ENCODE measurements at places on chromosomes 3 and 15.

DNA sequence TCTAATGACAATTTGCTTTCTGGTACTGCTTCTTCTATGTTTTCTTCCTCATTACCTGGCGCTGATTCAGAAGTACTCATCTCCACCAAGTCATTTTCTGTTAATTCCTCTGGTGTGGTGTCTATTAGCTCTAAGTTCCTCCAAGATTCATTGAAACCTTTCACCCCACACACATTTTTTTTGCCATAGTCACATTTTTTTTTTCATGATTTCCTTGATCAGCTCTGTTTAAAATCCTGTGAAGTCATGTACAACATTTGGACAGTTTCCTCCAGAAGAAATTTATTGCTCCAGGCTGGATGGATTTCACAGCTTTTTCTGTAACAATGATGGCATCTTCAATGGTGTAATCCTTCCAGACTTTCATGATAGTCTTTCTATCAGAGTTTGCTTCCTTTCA is 243.2 kb upstream of the VEPH1 start:
- DNase-seq = no peak

DNA sequence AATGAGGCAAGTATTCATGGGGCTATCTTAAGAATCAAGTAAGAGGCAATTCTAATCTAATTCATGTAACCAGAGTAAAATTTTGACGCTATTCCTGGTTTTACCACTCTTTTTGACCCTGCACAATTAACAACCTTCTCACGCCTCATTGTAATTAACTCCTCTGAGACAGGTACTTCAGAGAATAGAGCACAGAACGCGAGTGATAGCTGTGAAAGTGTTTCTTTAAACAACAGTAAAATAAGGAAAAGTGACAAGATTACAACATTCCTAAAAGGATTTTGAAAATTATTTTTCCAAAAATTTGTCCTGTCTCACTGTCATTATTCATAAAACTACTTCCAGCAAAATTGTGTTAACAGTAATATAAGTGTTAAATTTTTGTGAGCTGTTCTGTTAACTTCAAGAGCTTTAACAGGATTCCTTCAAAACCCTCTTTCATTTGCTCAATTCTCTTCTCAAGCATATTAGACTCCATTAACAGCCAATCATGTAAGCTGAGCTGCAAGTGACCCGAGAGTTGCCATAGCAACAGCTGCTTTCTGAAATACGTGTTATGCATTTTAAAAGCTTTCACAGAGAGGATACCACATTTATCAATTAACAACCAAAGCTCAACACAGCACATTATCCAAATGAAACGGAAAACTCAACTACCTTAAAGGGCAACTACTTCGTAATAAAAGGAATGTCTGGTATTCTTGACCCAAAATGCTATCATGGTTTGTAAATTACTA is 93.1 kb downstream of the STAG1 start:
- DNase-seq = no peak

DNA sequence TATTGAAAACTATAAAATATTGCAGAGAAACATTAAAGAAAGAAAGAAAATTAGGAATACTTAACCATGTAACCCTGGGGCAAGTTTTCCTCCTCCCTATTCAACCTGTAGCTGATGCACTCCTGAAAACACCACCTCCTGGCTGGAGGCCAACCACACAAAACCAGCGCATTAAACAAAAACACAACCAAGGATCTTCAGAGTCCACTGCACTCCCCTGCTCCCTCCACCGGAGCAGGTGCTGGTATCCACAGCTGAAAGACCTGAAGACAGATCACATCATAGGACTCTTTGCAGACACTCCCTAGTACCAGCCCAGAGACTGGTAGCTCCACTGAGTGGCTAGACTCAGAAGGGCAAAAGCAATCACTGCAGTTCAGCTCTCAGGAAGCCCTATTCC is 13.6 kb upstream of the ADAMTS17 start:
- no peak for DNase-seq

GRCh38 chr3:106936337-106936736 is 440.9 kb upstream of the CCDC54 start:
- DNase-seq = no peak

DNA sequence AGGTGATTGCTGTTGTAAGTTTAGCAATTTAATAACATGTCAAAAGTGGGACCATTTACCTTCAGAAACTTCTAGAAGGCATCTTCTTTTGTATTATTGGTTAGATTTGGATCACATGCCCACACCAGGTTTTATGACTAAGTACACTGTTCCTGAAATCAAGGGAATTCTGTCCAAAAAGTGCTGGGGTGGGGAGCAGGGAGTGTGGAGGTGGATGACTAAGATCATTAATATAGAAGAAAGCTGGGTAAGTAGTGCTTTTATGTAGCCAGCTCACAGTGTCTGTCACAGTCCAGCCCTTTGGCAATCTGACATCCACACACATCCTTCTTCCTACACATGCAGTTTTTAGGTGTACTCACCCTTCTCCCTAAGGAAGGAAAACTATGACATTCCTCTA is 120.0 kb downstream of the TMCO5A start:
- DNase-seq = no peak

DNA sequence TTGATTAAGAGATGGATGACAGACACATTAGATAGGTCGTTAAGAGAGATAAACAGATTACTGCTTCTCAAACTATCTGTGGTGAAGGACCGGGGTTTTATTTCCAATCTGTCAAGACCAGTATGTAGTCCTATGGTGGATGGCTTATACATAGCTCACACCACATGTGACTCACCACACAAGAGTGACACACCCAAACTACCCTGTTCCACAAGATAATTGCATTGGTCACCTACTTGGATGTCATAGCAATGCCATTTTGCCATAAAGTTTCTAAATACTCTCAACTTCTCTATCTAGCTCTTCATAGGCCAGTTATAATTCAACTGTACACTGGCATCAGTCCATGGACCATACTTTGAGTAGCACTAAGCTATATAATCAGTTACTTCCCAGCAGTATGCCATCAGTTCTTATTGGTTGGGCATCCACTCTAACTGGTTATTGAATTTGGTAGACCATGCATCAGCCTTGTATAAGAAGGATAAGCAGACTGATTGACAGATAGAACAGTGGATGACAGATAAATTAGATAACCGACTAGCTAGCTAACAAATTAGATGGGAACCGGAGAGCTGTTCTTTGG is 11.6 kb downstream of the WWTR1 start:
- DNase-seq = no peak

Measured in stimulated activated CD8-positive, alpha-beta memory T cell treated with anti-CD3 and anti-CD28 coated beads, Interleukin-4, amount 100 ng/mL, for 4 hours (primary cell).